ENCODE measurements at places on chromosomes 11 and 22.

GRCh38 chr11:69841170-69841858 is 22.1 kb upstream of the FGF3 start:
- DNase-seq, result no peak

DNA sequence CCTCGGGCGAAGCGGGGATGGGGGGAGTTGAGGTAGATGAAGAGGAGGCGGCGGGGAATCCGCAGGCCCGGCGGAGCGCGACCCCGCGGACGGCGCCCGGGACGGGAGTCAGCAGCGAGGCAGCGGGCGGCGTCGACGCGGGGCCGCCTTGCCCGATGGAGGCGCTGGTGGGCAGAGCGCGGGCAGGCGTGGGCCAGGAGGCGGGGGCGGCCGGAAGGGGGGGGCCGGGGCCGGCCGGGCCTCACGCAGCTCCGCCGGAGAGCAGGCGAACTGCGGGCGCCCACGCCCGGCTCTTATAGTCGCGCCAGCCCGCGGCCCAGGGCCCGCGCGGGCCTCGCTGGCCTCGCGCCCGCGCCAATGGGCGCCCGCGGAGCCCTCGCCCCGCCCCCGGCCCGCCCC is at the start of gene IGF2:
TSS of gene IGF2 (minus strand) at position 267 of the 399 bp plus-strand sequence. CDS start 3,866 bp downstream, outside the sequence.
- DNase-seq, result no peak

DNA sequence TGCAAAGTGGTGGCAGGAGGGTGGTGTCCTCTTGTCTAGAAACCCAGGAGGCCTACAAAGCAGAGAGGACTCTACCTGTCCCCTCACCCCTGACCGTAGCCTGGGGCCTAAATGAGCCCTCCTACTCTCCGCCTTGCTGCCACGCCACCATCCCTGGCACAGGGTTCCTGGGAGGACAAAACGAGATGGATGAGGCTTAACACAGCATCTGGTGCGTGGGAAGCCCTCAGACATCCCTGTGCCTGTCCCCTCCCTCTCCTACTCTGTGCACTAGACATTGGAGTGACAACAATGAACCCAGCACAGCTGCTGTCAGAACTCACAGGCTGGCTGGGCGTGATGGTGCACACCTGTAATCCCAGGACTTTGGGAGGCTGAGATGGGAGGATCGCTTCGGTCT is 36.4 kb upstream of the DKK3 start:
- DNase-seq, result no peak

DNA sequence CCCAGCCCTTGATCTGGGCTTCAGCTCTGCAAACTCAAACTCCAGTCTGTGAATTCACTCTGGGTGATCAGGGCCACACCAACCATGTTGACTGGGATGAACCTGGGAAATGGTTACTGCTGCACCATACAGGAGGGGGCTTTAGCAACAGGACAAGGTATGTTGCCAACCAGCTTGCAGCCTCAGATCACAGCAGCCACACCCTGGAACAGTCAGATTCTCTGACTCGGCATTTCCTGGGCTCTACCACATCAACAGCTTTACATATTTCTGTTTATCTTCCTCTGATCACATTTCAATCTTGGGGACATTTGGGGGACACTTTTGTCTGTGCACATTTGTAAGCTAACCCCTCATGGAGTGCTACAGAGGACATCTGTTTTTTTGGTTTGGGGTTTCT is 267.0 kb upstream of the NCAM1 start:
- DNase-seq, result no peak

- peak; percentile 24 for DNase-seq
These were observed 25.6 kb downstream of the RHOD start for GRCh38 chr11:67082071-67082791.

DNA sequence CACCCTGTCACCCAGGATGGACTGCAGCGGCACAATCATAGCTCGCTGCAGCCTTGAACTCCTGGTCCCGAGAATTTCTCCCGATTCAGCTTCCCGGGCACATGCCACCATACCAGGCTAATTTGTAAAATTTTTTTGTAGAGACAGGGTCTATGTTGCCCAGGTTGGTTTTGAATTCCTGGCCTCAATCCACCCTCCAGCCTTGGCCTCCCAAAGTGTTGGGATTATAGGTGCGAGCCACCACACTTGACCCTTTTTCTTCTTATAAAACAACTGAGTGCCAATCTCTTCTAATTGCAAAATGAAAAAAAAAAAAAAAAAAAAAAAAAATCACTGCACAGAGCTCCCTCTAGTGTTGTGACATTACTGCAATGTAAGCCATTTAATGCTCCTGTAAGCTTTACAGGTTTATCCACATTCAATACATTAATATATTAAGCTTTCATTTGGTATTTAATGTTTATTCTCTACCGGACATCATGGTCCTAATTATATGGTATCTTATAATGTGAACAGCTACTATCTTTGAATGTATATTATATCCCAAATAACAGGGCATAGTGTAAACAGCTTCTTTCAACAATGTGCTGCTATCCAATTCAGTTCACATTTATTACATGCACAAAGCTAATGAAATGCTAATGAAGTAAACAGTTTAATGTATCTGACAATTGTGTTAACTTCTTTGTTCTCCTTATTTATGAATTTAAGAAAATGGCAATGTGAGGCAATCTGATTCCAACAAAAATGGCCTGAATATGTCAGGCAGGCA is 44.6 kb downstream of the COPB1 start:
- no peak for DNase-seq

- DNase-seq, result no peak
These were observed 151.5 kb upstream of the LMO1 start for GRCh38 chr11:8415195-8415594.

GRCh38 chr11:59267196-59267595 is 54.5 kb upstream of the MPEG1 start:
- no peak for DNase-seq

DNA sequence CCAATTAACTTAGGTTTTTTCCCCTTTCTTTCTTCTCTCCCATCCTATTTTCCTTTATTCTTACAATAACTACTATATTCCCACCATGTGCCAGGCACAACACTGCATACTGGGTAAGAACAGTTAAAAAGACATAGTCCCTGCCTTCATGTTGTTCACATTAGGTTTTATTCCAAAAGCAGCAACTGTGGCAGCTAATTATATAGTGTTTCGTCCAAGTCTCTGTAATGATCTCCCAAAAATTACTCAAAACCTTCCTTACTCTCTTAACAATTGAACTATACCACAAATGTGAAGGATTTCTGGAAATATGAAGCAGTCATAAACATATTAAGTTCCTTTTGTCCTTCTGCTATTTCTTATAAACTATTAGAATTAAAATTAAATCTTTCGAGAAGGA is 184.1 kb upstream of the C11orf58 start:
- DNase-seq, result no peak
